K562 (cell line): ENCODE measurements at places on chromosomes 5 and 9. TPM values are rescaled to one million over a fixed set of nuclear protein-coding genes. Genes with fewer than 3 reads are reported as not detected.

GRCh38 chr9:32581512-32582143 is 8.7 kb upstream of the NDUFB6 start:
- peak; percentile 59 for DNase-seq

DNA sequence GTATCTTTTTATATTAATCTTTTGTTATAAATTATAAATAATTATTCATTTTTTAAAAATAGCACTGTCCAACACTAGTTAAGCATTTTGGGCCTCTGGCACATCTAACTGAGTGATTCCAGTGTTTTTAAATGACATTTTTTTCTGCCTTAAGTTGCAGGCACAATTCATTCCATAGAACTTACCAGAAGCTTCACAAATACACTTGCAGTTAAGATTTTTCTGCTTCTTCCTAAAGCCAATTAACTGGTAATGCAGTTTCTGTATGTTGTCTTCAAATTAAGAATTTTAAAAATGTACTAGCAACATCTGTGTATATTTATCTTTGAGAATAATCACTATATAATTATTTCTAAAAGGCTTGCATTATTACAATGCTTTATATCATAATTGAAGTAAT is 11.2 kb upstream of the NFIB start:
- no peak for DNase-seq

DNA sequence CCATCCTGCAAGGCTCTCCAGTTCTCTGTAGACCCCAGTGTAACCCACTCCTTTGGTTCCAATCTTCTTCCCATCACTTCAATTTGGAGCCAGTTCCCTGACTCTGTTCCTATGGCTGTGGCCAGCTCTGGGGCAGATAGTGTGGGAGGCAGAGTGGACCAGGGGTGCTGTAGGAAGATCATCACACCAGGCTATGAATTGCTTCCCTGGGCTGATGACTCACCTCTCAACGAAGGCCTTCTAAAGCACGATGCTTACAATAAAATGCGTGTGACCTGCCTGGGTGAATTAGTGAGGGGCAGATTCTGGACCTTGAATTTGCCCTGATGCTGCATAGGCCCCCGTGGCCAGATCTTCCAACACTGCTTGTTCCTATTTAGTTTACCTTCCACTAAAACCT is 289.7 kb downstream of the FBXL7 start:
- DNase-seq, result no peak

Gene SCAI
- 4.2 TPM in 2 replicates for polyA plus RNA-seq
